Mucosa of gallbladder (tissue), 1 donor: ENCODE measurements at places on chromosomes 2 and 18. TPM values are rescaled to one million over a fixed set of nuclear protein-coding genes. Genes with fewer than 3 reads are reported as not detected.

GRCh38 chr18:76788571-76789317 is 33.6 kb upstream of the ZNF236 start:
- DNase-seq = no peak

Gene ATP6V1B1
- 1.6 TPM for total RNA-seq

DNA sequence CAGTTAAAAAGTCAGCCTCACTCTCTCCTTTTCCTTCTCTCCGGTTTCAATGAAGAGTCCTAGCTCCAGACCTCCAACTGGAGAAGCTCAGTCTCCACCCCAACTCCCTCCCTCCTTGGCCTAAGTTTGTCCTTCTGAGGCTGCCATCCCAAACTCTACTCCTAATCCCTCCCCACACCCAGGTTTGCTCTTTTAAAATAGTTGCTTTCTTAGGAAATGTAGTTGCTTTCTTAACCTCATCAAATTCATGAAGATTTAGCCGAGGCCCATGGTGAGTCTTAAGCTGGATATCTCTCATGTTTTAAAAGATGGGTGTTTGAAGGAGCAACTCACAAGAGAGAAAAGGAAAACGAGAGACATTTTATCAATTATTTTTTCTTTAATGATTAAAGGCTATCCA is 937 bp upstream of the LANCL1 start:
- no peak for DNase-seq

Gene GPR17
- 0.17 TPM for total RNA-seq

GRCh38 chr2:39524756-39525635 is 87.9 kb upstream of the MAP4K3 start:
- no peak for DNase-seq

Gene STAT4
- total RNA-seq = 4.8 TPM

Gene POTEE
- 0.14 TPM for total RNA-seq

DNA sequence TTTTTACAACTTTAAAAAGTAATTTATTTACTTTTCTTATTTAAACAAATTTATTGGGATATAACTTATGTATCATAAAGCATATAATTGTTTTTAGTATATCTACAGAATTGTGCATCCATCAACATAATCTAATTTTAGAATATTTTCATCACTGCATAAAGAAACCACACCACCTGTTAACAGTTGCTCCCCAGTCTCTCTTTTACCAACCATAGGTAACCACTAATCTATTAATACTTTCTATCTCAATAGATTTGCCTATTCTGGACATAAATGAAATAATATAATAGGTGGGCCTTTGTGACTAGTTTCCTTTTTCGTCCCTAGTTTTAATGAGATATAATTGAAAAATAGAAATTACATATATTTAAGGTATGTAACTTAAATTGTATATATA is 90.6 kb downstream of the ADAM23 start:
- DNase-seq = no peak

Gene CNGA3
- not detected for total RNA-seq

DNA sequence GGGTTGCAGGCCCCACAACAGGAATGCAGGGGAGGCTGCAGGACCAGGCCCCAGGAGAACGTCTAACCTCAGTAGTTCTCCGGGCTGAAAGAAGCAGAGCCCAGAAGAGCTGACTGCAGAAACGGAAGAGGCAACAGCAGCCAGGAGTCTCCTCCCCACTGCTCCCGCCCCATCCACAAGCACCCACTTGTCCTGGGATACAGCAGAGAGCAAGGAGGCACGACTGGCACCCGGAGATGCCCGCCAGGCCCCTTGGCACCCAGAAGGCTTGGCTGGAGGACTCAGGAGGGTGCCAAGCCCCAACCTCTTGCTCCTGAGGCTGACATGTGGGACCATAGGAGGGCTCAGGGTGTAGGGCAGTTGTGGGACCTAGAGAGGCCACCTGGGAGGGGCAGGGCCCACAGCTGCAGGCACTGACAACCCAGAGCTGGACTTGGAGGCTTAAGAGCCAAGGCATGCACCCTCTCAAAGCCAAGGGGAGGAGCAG is 29.0 kb upstream of the TNS1 start:
- no peak for DNase-seq

- no peak for DNase-seq
These were observed 160.2 kb downstream of the MIB1 start for GRCh38 chr18:21900605-21901352.

GRCh38 chr2:227748079-227748478 is 2.4 kb downstream of the SCYGR8 start:
- DNase-seq = no peak

- DNase-seq = no peak
These were observed 103.0 kb downstream of the DNER start for GRCh38 chr2:229611360-229611759.

GRCh38 chr18:9337873-9338272 is 3.3 kb downstream of the TWSG1 start:
- no peak for DNase-seq

DNA sequence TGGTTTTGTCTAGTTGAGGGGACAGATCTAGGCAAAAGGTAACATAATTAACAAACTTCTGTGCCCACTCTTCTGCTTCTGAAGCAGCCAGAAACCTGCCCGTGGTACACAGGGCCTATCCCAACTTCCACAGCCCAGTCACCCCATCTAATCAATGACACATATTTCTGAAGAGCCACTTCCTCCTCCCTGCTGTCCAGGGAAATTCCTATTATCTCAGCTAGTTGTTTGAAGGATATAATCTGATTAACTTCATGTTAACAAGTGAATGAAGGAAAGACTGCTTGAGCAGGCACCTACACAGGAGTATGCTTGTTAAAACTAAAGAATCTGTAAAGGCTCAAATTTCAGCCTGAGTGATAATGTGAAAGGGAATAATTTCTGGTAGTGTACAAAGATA is 61.4 kb downstream of the CCDC148 start:
- DNase-seq = peak; percentile 14

GRCh38 chr2:170737821-170738220 is 22.7 kb downstream of the SP5 start:
- DNase-seq = no peak

GRCh38 chr18:8744038-8744437 is 38.7 kb downstream of the MTCL1 start:
- DNase-seq = no peak
